CD4-positive, alpha-beta T cell (primary cell): ENCODE measurements at places on chromosomes 1 and 21. TPM values are rescaled to one million over a fixed set of nuclear protein-coding genes. Genes with fewer than 3 reads are reported as not detected.

The HSD3B1 gene
- total RNA-seq = not detected

The ELAVL4 gene
- not detected for total RNA-seq

The FAM151A gene
- not detected for total RNA-seq

The SPRR2G gene
- total RNA-seq = not detected

The COL6A2 gene
- total RNA-seq = 24.1 TPM

The RGS16 gene
- total RNA-seq = 16.4 TPM

The PDE9A gene
- 13.2 TPM for total RNA-seq

The CEP170 gene
- total RNA-seq = 38.2 TPM

The PADI2 gene
- total RNA-seq = 0.30 TPM

The CYP4Z1 gene
- not detected for total RNA-seq

GRCh38 chr1:33302325-33302724 is 18.6 kb downstream of the A3GALT2 start:
- H3K4me1 ChIP-seq = peaks cover 24% of the 10 kb centered on the region
- peaks cover 12% of the 10 kb centered on the region for H3K27me3 ChIP-seq
- no peak overlapping the region for H3K4me3 ChIP-seq
- DNase-seq = peak; percentile 32
- peak overlapping the region; percentile 1 for H3K27ac ChIP-seq
- peaks cover 18% of the 10 kb centered on the region for H3K36me3 ChIP-seq

- peaks cover 47% of the 10 kb centered on the region for H3K4me1 ChIP-seq
- H3K27me3 ChIP-seq = peaks cover 9% of the 10 kb centered on the region
- H3K27ac ChIP-seq = no peak overlapping the region
- H3K4me3 ChIP-seq = no peak overlapping the region
- no peaks in the 10 kb centered on the region for H3K36me3 ChIP-seq
Measured at GRCh38 chr1:234773936-234774677, 164.1 kb upstream of the IRF2BP2 start.

GRCh38 chr1:226763905-226764264 is 24.8 kb upstream of the ITPKB start:
- no peak overlapping the region for H3K4me3 ChIP-seq
- DNase-seq = no peak
- H3K36me3 ChIP-seq = no peaks in the 10 kb centered on the region
- no peaks in the 10 kb centered on the region for H3K27me3 ChIP-seq

- peaks cover 10% of the 10 kb centered on the region for H3K27me3 ChIP-seq
- no peaks in the 10 kb centered on the region for H3K36me3 ChIP-seq
- no peak overlapping the region for H3K4me3 ChIP-seq
Measured at GRCh38 chr21:41472753-41473548, 35.0 kb downstream of the TMPRSS2 start.

DNA sequence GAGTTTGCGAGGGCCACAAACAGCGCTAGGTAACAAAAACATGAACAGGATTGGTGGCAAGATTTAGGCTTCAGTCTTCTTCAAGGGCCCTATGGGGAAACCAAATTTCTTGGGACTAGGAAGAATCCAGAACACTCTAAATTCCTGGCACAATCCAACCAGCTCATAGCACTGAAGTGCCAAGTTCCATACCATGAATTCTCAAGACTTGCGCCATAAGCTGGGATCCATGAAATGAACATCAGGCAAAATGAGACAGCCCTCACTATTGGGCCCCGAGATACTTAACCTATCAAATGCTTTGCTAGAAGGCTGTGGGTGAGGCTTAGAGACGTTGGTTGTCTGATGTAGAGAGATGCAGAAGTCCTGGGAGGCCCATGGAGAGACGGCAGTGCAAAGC is 322.1 kb downstream of the PAPPA2 start:
- H3K27ac ChIP-seq = no peak overlapping the region
- H3K4me1 ChIP-seq = no peaks in the 10 kb centered on the region
- H3K4me3 ChIP-seq = no peak overlapping the region
- DNase-seq = no peak

DNA sequence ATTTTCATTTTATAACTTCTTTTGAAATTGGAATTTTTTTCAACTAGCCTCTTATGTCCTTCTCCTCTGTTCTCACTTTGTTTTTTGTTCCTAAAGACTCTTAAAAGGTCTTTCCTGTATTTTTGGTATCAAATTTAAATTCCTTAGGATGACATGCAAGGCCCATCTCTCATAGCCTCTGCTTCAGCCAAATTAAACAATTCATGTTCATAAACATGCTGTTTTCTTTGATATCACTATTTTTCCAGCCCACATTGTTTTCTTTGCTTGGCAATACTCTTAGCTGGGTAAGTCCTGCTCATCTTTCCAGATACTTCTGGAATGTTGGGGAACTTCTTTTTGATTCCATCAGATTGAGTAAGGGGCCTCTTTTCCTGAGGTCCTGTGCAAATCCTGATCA is 55.8 kb upstream of the GPR88 start:
- H3K27ac ChIP-seq = no peak overlapping the region
- peaks cover 88% of the 10 kb centered on the region for H3K36me3 ChIP-seq
- DNase-seq = no peak
- H3K4me3 ChIP-seq = no peak overlapping the region
- H3K4me1 ChIP-seq = no peaks in the 10 kb centered on the region

GRCh38 chr1:12477936-12478611 is 139.9 kb downstream of the DHRS3 start:
- no peaks in the 10 kb centered on the region for H3K27me3 ChIP-seq
- H3K4me1 ChIP-seq = peaks cover 70% of the 10 kb centered on the region
- peak; percentile 36 for DNase-seq
- peak overlapping the region; percentile 36 for H3K27ac ChIP-seq
- no peak overlapping the region for H3K4me3 ChIP-seq
- H3K36me3 ChIP-seq = peaks cover 2% of the 10 kb centered on the region

- peaks cover 67% of the 10 kb centered on the region for H3K36me3 ChIP-seq
- H3K27ac ChIP-seq = no peak overlapping the region
- H3K4me3 ChIP-seq = no peak overlapping the region
Measured at GRCh38 chr1:207346513-207346912, 25.0 kb downstream of the CD55 start.

- H3K27ac ChIP-seq = no peak overlapping the region
- DNase-seq = no peak
- no peaks in the 10 kb centered on the region for H3K4me1 ChIP-seq
- H3K27me3 ChIP-seq = no peaks in the 10 kb centered on the region
Measured at GRCh38 chr1:73671530-73671929, 526.4 kb downstream of the LRRIQ3 start.

DNA sequence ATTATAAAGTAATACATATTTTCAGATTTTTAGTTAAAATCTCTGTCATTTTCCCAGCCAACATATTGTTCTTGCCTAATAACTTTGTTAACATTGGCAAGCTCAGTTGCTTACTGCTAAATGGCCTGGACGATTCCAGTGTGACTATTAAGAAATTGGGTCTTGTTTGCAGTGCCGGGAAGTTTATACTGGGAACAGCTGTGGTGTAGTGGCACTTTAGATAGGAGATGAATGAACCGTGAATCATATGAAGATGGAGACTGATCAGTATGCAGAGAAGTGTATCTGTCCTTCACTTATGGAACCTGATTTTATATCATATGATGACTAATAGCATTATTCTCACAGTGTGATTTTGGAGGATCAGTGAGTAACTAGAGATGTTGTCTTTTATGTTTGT is 3.3 kb downstream of the CHRM3 start:
- no peak overlapping the region for H3K4me3 ChIP-seq
- no peak for DNase-seq
- H3K27me3 ChIP-seq = peaks cover 50% of the 10 kb centered on the region
- H3K4me1 ChIP-seq = peaks cover 18% of the 10 kb centered on the region
- H3K36me3 ChIP-seq = no peaks in the 10 kb centered on the region

DNA sequence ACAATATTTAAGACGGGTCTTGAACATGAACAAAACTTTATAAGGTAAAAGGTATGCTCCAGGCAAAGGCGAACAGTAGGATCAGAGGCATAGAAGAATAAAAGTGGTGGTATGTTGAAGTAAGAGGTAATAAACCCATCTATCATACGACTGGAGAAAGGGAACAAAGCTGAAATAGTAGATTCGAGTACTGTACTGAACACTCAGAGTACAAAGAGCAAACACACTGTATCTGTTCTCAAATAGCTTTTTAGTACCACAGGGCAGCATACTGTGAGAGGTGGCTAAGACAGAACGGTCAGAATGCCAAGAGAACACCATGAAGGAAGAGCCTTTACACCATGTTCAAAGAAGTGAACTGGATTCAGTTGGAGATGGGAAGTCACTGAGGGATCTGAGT is 83.2 kb downstream of the EPS15 start:
- no peak for DNase-seq
- no peaks in the 10 kb centered on the region for H3K27me3 ChIP-seq
- H3K4me1 ChIP-seq = peaks cover 20% of the 10 kb centered on the region
- H3K27ac ChIP-seq = no peak overlapping the region

DNA sequence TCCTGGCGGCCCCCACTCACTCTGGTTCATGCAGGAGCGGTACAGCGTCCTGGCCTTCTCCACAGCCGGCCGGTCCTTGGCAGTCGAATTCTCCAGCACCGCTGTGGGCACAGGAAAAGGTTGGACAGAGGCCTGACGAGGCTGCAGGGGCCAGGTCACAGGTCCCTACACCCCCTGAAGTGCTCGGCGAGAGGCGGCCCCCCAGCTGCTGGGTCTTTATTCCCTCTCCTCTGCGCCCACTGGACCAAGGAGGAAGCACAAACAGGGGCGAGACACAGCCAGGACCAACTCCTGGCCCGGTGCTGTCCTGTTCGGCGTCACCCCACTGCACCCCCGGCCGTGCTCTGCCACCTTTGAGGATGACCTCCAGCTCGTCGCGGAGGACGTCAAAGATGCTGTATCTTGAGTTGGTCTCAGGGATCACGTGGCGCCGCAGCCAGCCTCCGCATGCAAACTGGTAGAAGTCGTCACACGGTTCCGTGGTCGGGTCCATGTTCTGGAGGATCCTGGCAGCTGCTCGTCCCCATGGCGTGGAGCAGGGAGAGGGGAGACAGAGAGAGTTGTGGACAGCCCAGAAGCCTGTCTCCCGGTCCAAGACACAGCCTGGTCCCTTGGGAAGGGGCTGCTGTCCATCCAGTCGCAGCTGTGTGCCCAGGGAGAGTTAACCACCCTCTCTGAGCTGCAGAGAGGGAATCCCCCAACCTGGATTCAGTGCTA is 22.9 kb downstream of the PRXL2B start:
- H3K4me1 ChIP-seq = peaks cover 3% of the 10 kb centered on the region
- no peaks in the 10 kb centered on the region for H3K27me3 ChIP-seq
- no peak for DNase-seq
- H3K36me3 ChIP-seq = no peaks in the 10 kb centered on the region

- H3K4me1 ChIP-seq = no peaks in the 10 kb centered on the region
- H3K4me3 ChIP-seq = no peak overlapping the region
- no peak for DNase-seq
- no peaks in the 10 kb centered on the region for H3K27me3 ChIP-seq
- no peak overlapping the region for H3K27ac ChIP-seq
Measured at GRCh38 chr1:53625766-53626520, 113.0 kb downstream of the GLIS1 start.

- no peak for DNase-seq
- H3K4me3 ChIP-seq = no peak overlapping the region
- peaks cover 15% of the 10 kb centered on the region for H3K27me3 ChIP-seq
- H3K36me3 ChIP-seq = no peaks in the 10 kb centered on the region
- H3K27ac ChIP-seq = no peak overlapping the region
Measured at GRCh38 chr1:3703786-3704371, 48.4 kb upstream of the CCDC27 start.

- no peak overlapping the region for H3K27ac ChIP-seq
- H3K27me3 ChIP-seq = no peaks in the 10 kb centered on the region
Measured at GRCh38 chr1:53409695-53410094, 49.5 kb upstream of the DMRTB1 start.

DNA sequence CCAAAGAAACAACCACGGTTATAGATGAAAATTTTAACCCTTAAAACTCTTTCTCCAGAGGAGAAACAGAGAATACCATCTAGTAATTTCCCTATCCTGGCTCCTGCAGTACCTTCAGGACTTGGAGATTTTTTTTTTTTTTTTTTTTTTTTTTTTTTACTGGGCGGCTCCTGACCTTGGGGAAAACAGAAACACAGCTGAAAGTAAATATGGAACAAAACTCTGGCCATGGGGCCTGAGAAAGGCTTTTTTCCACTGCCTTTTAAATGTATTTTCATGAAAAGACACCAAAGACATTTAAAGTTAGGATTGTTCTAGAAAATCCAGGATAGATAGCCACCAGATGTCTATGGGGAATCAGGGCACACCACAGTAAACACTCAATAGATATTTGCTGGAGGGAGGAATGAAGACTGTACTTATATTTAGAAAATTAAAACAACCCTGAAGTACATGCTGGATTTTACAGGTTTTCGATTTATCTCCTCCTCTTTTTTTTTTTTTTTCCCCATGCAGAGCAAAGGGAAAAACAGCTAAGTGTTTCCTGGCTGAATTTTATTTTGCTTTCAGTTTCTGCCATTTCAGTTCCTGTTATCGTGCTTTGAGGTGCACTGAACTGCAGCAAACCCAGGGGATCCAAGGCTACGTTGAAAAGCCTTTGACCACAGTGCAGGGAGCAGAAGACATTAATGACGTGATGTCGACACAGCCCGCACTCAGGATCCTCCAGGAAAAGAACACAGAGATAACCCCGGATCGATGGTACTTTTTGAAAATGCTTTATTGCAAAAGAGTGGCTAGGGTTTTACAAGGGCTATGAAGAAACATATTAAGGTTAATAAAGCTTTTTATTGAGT is 35.7 kb upstream of the CNN3 start:
- no peaks in the 10 kb centered on the region for H3K27me3 ChIP-seq
- no peaks in the 10 kb centered on the region for H3K36me3 ChIP-seq
- peak overlapping the region; percentile 41 for H3K27ac ChIP-seq
- peak; percentile 55 for DNase-seq

DNA sequence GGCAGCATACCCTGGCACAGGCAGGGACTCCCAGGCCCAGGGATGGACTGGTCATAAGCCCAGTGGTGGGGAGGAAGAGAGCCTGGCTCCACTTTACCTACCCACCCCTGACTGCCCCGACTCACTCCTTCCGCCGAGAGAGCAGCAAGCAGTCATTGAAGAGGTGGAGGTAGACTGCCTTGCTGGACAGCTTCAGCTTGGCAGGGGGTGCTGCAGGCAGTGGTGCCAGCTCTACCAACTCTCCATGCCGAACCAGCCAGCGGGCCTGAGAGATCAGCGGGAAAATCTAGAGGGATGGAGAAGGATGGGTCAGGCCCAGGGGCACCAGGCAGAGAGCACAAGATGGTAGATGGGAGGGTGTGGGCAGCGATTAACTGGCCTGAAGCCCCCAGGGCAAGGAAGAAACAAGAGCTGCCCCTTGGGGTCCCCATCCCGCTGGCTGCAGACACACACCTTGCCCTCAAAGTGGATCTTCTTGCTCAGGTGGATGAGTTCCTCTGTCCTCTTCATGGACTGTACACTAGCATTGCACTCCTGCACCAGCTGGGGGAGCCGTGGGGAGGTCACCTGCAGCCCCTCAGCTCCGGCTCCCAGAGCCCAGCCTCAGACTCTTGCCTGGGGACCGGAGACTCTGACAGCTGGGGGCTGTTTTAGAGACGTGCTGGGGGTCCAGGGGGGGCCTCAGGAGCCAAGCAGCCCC is 7.7 kb downstream of the ARHGEF19 start:
- peaks cover 20% of the 10 kb centered on the region for H3K36me3 ChIP-seq
- no peaks in the 10 kb centered on the region for H3K27me3 ChIP-seq
- no peak overlapping the region for H3K27ac ChIP-seq

- no peak overlapping the region for H3K27ac ChIP-seq
- H3K27me3 ChIP-seq = no peaks in the 10 kb centered on the region
- no peak for DNase-seq
- H3K36me3 ChIP-seq = no peaks in the 10 kb centered on the region
Measured at GRCh38 chr1:226754793-226755533, 15.9 kb upstream of the ITPKB start.
